ENCODE measurements at places on chromosomes 6 and 20.

- peak; percentile 94 for DNase-seq
These were observed 9.3 kb downstream of the RAET1E start for GRCh38 chr6:149888659-149889058.

DNA sequence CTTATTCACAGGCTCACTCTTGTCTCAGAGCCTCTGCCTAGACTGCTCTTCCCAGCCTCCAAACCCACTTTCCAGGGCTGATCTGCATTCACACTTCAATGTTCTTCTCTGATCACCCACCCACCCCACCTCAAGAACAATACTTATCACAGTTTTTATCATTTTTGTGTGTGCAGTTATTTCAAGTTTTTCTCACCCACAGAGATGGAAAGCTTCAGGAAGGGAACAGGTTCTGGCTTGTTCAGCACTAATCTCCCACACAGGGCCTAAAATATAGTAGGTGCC, 160.9 kb downstream of the MRPL14 start:
- DNase-seq = peak; percentile 37

DNA sequence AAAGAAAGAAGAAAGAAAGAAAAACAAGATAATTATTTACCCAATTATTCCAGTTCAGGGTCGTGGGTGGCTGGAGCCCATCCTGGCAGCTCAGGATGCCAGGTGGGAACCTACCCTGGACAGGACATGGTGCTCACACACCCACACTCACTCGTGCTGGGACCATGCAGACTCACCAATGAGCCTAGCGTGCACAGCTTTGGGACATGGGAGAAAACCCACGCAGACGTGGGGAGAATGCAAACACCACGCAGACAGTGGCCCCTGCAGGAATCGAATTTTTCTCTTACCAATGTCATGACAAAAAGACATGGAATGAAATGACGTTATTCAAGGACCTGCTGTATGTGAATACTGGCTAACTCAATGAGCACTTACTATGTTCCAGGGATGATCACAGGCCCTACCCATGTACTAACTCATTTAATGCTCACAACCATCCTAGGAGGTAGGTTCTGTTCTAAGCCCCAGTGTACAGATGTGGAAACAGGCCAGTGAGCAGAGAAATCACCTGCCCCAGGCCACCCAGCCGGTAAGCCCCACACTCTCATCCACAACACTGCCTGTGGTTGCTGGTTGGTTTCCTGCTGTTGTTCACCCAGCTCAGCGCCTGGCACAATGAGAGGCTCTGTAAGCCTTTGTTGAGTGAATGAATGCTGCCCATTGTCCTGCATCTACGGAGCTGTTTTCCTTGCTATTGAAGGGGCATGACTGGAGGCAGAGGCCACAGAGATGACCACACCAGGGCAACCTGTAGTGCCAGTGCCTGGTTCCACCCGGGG, 6.8 kb upstream of the PI16 start:
- DNase-seq = no peak

GRCh38 chr6:101294676-101295075, 98.8 kb upstream of the GRIK2 start:
- DNase-seq = peak; percentile 80

DNA sequence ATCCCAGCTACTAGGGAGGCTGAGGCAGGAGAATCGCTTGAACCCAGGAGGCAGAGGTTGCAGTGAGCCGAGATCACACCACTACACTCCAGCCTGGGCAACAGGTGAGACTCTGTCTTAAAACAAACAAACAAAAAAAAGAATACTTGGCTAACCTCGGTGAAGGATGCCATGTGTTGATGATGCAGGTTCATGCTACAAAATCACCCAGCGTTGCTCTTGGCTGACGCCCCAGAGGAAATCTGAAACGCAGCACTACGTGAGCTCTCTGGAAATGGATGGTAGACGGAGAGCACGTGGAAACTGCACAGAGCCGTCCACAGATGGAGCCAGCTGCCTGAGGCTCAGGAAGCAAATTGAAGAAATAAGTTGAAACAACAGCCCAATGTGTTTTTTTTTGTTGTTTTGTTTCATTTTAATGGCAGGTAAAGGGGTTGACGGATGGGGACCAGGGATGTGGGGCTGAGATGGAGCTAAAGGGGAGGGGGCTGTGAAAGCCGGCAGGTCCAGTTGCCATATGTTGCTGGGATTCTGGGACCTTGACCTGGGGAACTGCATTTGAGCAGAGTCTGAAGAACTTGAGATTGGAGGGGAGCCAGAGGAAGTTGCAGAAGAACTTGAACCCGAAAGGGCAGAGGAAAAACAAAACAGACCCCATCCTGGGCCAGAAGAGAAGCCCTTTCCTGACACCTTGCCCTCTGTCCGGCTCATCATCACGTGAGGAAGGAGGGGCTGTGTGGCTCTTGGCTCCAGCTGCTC, 12.8 kb upstream of the MANBAL start:
- DNase-seq = peak; percentile 77

- DNase-seq = no peak
These were observed 46.1 kb downstream of the SLC35B3 start for GRCh38 chr6:8389036-8389818.

Measured in epithelial cell of esophagus (primary cell).